C1 segment of cervical spinal cord (tissue), 14 donors: ENCODE measurements at places on chromosomes 5 and 9.

DNA sequence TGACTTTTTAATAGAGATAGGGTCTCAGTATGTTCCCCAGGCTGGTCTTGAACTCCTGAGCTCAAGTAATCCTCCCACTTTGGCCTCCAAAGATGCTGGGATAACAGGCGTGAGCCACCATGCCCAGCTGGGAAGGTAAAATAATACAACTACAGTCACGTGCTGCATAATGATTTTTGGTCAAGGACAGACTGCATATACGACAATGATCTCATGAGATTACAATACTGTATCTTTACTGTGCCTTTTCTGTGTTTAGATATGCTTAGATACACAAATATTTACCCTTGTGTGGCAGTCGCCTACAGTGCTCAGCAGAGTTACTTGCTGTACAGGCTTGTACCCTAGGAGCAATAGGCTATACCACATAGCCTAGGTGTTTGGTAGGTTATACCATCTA is 14.2 kb upstream of the IRF1 start:
- DNase-seq = no peak

GRCh38 chr9:124045830-124046177 is 34.2 kb downstream of the LHX2 start:
- DNase-seq = no peak

- no peak for DNase-seq
Observed at GRCh38 chr9:14616188-14616982, 76.8 kb downstream of the ZDHHC21 start.

DNA sequence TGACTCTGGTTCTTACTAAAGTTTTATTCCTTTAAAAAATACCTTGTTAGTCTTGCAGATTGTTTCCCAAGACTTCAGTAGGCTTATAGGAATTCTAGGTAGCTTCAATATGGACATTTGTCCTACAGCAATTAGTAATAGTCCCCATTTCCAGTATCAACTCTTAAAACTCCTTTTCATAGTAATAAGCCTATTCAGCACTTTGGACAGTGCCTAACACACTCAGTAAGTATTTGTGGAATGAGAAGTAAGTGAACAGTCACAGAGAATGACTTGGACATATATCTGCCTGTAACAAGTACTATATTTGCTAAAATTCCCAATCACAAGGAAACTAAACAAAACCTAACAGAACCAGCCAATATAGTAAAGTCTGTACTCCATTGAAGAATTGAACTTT is 1291.8 kb upstream of the DMAC1 start:
- no peak for DNase-seq

DNA sequence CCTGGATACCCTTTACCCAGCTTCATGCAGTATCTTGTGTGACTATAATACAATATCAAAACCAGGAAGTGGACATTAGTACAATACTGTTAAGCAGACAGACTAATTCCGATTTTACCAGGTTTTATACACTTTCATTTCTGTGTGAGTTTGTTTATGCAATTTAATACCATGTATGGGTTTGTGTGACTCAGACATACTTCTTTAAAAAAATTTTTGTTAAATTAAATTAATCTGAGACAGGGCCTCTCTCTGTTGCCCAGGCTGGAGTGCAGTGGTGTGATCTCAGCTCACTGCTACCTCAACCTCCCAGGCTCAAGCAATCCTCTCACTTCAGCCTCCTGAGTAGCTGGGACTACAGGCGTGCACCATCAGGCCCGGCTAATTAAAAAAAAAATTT is 156.8 kb downstream of the GAPVD1 start:
- DNase-seq = no peak

DNA sequence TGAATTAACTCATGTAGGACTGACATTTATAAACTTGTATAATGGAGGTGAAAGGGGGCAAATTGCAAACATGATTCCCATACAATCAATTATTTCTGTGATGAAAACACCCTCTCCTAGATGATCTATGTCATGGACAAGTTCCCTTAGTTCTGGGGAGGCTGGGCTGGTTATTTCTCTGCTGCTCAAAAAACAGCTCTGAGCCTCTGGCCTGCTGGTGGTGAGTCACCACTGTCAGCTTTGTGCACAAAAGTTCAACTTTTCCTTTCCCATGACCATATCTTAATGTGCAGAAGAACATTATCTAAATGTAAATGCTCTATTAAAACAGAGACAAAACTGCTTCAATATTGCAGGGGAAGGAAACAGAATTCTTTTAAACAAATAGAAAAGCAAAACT is 85.0 kb downstream of the HMHB1 start:
- DNase-seq = no peak
